ENCODE measurements at places on chromosomes 2 and 18.

DNA sequence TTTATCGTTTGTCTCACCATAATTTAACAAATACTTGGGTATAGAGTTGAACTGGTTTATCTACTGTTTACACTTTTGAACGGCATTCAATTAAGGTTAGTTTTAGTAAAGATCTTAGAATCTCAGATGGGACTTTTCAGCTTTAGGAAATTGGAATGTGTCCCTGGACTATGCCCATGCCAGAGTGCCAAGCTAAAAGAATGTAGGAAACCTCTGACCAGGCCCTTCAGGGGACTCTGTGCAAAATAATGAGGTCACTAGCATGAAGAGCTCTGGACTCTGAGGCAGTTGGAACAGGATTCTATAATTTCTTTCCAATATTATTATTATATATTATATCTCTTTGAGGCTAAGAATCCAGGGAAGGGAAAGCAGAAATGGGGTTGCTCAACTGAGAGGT, 13.5 kb downstream of the DIS3L2 start:
- no peak for DNase-seq

DNA sequence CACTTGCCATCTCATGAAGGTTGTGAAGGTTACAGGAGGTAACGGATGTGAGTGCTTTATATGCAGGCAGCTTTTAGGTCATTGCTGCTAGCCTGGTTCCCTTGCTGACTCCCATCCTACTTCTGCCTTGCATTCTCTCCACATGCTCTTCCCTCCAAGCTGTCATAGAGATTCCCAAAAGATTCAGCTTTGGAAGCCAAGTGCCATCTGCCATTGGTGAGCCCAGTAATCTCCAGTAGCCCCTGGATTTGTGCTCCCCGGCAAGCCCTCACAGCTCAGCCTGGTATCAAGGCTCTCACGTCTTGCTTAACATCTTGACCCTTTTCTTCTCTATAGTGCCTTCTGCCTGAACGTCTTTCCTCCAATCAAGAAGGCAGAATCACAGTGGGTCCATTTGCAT, 61.6 kb downstream of the MYT1L start:
- no peak for DNase-seq

- no peak for DNase-seq
These were observed 47.8 kb upstream of the REG3G start for GRCh38 chr2:78977661-78978145.

GRCh38 chr18:80103231-80103630, 5.8 kb upstream of the ADNP2 start:
- DNase-seq = no peak

- no peak for DNase-seq
These were observed 149.2 kb downstream of the CDH2 start for GRCh38 chr18:28027755-28028154.

GRCh38 chr2:171136024-171136423, 24.7 kb downstream of the TLK1 start:
- no peak for DNase-seq

DNA sequence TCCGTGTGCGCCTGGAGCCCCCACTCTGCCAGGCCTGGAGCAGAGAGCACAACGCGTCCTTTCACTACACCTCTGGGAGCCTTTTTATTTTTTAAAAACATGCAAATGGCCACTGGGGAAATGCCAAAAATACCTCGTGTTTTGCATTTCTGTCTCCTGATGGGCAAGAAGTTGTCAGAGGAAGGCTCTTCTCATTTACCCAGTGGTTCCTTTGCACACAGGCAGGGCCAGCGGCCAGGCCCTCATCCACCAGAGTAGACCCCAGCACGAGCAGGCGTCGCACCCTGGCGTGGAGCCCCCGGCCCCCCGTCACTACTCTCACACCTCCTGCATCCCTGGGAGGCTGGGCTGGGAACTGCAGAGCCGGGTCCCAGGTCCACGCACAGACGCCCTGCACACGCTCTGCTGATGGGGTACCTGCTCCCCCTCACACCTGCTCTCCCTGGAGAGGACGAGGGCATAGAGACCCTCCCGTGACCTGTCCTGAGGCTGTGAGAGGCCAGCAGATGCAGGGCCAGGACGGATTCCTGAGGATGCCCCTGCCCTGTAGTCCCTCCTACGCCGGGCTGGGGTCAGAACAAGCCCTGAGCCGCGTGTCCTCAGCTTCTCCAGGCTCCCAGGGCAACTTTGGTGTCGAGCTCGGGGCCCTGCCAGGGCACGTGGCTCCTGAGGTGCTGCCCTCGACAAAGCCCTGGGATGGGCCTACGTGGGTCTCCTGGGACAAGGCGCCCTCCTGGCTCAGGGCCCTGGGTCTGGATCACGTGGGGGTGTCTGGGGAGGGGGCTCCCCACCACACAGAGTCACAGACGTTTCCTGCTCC, 65.0 kb downstream of the NFATC1 start:
- DNase-seq = no peak

DNA sequence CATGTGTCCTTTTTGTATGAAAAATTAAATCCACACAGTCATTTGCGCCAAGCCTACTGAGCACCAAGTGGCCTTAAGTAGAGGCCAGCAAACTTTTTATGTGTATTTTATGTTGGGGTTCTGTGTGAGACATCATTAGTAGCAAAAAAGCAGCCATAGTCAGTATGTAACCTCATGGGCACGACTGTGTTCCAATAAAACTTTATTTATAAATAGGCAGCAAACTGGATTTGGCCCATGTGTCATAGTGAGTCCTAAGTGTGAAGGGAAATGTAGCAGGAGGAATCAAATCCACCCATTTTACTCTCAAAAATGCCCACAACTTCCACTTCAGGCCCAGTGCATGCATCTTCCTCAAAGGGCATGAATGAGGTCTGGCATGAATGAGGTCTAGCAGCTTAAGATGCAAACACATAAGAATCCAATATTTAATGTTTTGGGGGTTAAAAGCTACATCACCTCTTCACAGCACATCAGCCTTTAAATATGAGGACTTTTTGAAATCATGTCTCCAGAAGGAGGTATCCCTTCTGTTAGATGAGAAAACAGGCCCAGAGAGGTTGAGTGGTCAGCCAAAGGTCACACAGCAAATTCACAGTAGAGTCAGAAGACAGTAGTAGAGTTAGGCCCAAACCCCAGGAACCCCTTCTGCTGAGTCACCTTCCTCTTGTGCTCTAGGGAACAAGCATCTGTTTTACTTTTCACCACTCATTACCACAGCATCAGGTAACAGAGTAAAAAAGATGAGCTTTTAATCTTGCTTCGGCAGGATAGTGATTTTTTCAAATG, 45.6 kb downstream of the MREG start:
- DNase-seq = no peak

DNA sequence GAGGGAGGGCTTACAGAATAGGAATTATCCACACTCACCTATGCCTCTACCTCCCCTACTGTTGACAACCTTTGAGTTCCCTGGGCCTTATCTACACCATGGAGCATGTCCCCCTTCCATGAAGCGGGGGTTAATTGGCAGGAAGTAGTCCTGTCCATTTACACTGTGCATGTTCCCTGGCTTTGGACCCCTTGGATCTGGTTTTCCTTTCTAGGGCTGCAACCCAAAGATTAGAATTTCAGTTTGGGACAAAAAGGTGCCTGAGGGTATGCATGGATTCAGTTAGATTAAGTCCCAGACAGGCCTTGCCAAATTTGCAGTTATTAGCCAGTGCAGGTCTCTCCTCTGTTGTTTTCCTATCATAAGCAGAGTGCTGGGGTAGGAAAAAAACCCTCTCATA, 180.3 kb downstream of the CMPK2 start:
- DNase-seq = no peak

DNA sequence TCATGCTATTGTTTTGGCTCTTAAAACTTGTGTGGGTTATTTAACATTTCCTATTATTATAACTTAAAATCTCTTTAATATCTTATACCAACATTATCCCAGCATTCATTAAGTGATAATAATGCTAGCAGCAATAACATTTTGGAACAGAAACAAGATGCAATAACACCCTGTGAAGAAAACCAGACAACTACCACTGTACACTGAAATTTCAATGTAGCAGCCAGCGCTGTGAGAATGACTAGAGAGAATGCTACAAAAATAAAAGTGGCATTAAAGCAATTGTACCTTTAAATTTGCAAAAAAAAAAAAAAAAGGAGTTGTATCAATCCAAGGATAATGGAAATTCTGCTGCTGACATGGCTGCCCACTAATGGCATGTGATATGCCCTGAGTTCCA, 269.9 kb downstream of the TTC32 start:
- no peak for DNase-seq

DNA sequence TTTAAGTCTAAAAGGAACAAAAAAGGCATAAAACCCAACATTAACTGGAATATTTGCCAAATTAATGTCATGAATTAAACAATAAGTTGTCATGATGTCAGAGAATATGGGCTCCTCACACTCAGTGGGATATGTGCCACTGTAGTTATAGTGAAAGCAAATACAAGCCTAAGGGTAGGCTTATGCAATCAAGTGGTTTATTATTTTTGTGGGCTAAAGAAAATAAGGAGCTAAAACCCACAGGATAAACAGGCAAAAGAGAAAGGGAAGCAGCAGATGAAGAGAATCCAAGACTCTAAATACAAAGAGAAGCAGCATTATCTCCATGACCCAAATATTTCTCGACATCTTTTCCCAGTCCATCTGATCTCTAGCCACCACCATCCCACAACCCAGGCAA, 17.5 kb downstream of the YWHAQ start:
- no peak for DNase-seq

GRCh38 chr2:40284797-40285196, 167.1 kb downstream of the SLC8A1 start:
- no peak for DNase-seq

DNA sequence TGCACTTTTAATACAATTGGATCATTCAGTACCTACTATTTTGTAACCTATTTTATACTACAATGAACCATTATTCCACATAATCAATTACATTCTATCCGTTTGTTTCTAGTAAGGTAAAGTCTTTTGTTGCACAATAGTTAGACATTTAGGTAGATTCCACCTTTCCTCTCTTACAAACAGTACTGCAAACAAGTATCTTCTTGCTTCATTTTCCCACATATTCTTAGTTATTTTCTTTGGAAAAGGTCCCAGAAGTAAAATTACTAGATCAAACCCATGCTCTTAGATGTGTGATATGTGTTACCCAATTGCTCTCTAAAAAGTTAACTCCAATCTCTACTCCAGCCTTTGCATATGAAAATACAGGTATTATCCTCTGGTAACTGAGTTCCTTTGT, 49.6 kb downstream of the SPIRE1 start:
- no peak for DNase-seq

- DNase-seq = no peak
These were observed 105.6 kb downstream of the CRIM1 start for GRCh38 chr2:36461039-36461681.

- DNase-seq = no peak
These were observed 27.7 kb downstream of the MYL1 start for GRCh38 chr2:210287301-210287700.

GRCh38 chr18:43012951-43013350, 102.5 kb downstream of the RIT2 start:
- no peak for DNase-seq

DNA sequence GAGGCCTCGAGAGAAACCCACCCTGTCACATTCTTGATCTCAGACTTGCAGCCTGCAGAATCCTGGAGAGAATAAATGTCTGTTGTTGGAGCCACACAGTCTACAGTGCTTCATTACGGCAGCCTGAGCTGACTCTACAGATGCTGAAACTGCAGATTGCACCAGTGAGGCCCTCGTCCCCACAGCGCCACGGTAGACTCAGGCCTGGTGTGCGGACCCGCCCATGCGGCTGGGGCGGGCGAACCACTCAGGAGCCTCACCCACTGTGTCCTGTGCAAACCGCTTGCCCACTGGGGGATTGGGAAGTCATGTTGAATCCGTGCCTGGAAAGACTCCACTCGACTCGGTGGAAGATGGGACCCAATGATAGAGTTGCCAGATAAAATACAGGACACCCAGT, 125.2 kb upstream of the COPS8 start:
- no peak for DNase-seq

DNA sequence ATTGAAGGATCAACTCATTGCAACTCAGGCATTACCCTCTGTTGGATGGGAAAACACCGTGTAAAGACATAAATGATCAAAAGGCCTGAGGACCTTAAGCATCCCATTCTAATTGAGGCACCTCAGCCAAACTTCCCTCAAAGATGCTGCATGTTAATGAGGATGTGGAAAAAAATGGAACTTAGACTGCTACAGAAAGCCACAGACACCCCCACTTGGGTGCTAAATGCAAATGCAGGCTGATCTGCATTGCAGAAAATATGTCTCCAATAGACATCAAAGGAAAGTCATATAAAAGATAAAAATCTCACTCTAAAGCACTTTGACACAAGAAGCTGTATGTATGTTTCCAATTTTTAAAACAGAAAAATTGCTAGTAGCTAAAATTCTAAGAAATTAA, 504.7 kb downstream of the KCNJ3 start:
- DNase-seq = no peak

DNA sequence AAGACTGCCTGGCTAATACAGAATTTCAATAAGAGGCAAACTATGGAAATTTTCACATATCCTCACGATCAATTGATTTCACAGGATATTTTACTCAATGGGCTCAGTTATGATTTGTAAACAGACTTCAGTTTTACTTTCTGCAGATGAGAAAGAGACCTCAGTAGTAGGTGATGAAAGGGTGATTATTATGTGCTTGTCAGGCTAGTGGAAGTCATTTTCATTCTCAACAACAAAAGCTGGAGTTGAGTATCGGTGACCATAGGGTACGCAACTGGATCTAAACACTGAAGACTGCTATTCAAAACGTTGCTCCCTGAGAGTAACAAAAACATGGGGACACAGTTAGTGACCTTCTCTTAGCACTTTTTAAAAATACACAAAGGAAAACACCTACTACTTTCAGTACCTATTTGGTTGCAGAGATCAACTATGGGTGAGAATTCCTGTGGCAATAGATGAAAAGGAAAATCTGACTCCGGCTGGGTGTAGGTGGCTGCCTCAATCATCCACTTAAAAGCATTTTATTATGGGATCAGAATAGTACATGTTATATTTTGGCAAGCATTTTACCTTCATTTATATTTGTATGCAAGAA, 126.2 kb upstream of the VRK2 start:
- no peak for DNase-seq

DNA sequence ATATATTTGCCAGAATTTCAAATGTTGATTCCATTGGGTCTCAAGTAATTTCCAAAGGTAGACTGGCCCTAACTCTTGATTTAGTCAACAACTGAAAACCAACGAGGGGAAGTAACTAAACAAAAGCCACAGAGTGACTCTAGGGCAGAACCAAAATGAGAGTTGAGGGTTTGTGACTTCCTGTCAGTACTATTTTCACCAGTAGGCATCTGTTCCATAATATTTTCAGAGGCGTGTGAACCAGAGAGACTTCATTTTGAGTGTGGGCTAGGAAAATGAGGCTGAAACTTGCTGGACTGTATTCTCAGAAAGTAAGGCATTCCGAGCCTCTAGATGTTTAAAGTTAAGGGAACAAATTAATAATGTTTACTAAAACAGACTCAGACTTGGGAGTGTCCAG, 70.6 kb downstream of the GDF7 start:
- DNase-seq = no peak

GRCh38 chr18:37619964-37620363, 54.4 kb upstream of the CELF4 start:
- DNase-seq = no peak

GRCh38 chr2:69097891-69098655, 85.1 kb downstream of the ANTXR1 start:
- DNase-seq = no peak

GRCh38 chr2:191150230-191150599, 579 bp downstream of the STAT4 start:
- no peak for DNase-seq

GRCh38 chr2:239279508-239280295, 121.1 kb downstream of the HDAC4 start:
- no peak for DNase-seq

- DNase-seq = no peak
These were observed 54.7 kb downstream of the CDKL4 start for GRCh38 chr2:39188960-39189494.
